ENCODE measurements at places on chromosomes 2 and 18. TPM values are rescaled to one million over a fixed set of nuclear protein-coding genes. Genes with fewer than 3 reads are reported as not detected.

The NAB1 gene
- 19.8 TPM for total RNA-seq

The FAP gene
- total RNA-seq = 2.3 TPM

The MGAT4A gene
- 40.5 TPM for total RNA-seq

The MALL gene
- total RNA-seq = 10.4 TPM

The PTPRN gene
- 19.8 TPM for total RNA-seq

The CCNYL1 gene
- 14.8 TPM for total RNA-seq

The COL4A3 gene
- total RNA-seq = 16.5 TPM

The TTR gene
- 145 TPM for total RNA-seq

GRCh38 chr18:75491361-75491760 is 63.9 kb upstream of the SMIM21 start:
- no peak for DNase-seq

DNA sequence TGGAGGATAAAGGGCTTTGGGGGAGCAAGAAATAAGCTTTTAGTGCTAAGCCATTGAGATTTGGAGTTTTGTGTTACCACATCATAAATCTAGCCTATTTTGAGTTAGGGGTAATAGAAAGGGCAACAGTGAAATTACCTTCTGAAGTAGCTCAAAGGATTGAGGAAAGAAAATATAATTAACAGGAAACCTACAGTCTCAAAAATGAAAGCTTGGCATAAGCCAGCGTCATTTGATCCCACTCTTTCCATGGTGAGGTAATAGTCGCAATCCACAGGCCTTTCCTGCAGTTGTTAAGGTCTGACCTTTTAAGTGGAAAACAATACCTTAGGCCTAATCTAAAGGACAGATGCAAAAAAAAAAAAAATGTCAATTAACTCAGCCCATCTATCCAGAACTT is 182.7 kb downstream of the UXS1 start:
- no peak for DNase-seq

GRCh38 chr18:59715966-59716369 is 18.7 kb upstream of the CCBE1 start:
- DNase-seq = no peak

DNA sequence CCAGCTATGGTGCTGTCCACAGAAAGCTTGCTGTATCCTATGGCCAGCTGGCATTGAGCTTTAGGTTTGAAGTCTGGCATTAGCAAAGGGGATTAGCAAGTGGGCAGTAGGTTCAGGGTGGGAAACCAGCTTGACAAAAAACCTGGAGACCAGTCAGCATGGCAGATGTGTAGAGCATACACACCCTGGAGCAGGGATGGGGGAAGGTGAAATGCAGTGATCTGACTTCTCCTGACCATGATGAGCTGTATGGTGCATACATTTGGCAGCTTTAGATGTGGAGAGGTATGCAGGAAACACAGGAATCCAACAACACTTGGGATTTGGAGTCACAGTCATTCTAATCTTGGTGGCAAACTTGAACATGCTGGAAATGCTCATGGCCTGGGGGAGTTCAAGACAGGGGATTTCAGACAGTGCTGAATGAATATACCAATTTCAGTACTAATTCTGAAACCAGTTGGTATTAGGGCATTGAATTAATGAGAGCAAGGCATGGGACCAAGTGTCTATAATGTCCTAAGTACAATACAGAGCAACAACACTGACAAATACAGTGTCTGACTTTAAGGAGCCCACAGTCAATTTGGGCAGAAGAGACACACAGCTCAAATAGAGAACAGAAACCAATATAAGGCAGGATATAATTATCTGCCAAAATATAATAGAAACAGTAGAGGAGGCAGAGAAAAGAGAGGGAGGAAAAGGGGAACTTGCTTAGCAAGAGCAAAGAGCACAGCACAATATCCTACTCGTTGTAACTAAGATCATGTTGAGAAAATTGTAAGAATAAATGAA is 11.8 kb downstream of the ARHGAP15 start:
- DNase-seq = no peak

DNA sequence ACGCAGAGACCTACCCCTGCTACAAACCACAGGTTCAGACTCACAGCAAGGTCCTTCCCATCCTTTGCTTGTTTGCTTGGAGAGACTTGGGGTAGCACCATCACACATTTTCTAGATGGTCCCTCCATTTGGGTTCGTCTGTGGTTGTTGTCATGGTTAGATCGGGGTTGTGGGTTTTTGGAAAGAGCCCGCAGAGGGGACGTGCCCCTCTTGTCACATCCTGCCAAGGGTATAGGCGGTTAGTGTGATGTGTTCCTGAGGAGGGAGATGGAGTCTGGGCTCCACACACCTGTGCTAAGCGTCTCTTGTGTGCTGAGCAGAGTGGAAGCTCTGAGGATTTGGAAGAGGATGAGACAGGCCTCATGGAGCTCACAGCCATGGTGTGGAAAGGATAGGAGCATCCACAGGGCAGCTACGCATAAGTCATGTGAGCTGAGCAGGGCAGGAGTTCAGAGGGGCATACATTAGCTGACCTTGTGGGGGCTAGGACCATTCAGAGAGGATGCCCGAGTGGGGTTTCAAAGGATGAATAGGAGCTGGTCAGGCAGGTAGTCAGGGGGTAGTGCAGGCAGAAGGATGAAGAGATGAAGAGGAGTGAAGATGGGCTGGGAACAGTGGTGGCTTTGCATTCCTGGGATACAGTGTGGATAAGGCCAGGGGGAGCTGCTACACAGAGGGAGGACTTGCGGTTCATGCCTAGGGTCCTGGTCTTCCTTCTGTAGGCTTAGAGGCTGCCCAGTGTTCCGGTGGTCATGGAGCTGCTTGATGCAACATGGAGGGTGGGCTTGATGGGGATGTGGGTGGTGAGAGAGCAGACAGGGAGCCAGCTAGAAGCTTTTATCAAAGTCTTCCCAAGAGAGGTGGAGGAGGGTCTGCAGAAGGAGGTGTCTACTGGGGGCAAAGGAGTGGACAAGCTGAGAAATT is 62.9 kb downstream of the ACKR3 start:
- no peak for DNase-seq

GRCh38 chr18:76882146-76882545 is 59.8 kb downstream of the ZNF236 start:
- DNase-seq = no peak

DNA sequence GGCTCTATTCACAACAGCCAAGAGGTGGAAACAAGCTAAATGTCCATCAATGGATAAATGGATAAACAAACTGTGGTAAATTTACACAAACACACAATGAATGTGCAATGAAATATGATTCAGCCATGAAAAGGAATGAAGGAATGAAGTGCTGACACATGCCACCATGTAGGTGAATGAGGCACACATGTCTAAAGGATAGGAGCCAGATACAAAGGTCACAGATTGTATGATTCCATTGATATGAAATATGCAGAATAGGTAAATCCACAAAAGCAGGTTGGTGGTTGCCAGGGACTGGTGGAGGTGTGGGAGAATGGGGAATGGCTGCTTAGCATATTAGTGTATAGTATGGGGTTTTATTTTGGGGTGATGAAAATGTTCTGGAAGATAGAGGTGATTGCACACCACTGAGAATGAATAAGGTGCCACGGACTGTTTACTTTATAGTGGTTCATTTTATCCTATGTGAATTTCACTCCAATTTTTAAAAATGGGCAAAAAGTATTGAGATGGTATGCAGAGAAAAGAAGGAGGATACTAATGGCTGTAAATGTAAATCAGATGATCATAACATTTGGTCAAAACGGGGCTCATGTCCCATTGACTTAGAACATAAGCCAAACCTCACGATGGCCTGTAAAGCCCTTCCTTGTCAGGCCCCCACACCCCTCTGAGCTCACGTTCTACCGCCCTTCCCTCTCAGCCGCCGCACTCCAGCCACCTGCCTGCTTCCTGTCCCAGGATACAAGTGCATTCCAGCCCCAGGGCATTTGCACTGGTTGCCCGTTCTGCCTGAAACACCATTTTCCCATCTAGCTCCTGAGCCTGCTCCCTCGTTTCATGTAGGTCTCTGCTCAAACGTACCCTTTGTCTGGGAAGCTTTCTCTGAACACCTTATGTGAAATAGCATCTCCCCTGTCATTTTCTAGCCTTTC is 165.5 kb downstream of the DDX1 start:
- DNase-seq = no peak

- DNase-seq = no peak
These were observed 9.0 kb downstream of the EPB41L3 start for GRCh38 chr18:5534845-5535244.

GRCh38 chr2:20065885-20066602 is 14.6 kb upstream of the LAPTM4A start:
- peak; percentile 54 for DNase-seq

GRCh38 chr2:105919191-105919811 is 174.6 kb downstream of the NCK2 start:
- peak; percentile 76 for DNase-seq

DNA sequence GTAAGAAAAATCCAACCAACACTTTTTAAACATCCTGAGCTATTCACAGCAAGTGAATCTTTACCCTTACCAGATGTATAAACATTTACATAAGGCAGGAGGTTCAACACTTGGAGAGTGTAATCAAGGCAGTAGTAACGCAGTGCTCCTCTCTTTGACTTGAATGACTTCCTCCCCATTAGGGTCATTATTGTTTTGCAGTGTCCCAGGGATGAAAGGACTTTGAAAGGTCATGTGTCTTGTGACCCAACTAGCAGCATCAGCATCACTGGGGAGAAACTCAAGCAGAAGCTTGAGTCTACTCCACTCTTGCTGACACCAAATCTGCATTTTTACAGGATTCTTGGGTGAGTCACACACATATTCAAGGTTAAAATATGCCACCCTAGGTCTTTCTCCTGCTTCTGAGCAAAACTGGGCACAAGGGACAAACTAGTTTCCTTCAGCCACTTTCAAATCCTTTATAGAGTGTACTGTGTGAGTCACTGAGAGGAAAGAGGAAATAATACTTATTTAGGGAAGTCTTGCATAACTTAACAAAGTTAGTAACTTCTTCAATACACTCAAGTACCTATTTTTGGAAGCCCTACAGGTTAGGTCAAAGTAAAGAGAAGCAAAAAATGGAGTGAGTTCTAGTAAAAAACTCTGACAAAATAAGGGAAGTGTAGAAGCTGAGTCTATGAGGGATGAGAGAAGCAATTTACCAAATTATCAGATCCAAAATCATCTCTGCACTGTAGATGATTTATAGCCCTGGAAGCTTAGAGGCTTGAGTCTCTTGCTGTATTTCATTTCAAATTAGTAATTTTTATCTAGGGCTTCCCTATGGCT is 51.0 kb upstream of the EML4 start:
- peak; percentile 44 for DNase-seq

GRCh38 chr18:54357082-54357659 is 487 bp downstream of the STARD6 start:
- DNase-seq = no peak

GRCh38 chr2:203394519-203395227 is 66.5 kb downstream of the ABI2 start:
- no peak for DNase-seq

- DNase-seq = no peak
These were observed 36.6 kb downstream of the TTC32 start for GRCh38 chr2:19865151-19865550.

GRCh38 chr2:235779444-235779896 is 285.6 kb downstream of the AGAP1 start:
- DNase-seq = peak; percentile 78

DNA sequence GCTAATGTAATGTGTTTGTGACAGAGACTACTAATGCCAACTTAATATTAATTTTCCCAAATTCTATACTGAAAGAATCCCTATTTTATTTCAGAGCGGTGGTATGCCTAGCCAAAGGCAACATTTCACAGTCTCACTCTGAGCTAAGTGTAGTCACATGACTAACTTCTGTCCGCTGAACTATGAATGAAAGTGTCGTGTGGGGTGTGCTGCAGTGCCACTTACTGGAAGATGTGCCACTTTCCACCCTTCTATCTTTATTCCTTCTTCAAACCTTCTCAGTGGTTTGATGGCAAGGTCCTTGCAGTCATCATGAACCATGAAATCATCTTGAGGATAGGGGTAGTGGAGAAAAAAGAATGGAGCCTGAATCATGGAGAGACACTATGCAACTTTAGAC is 47.3 kb upstream of the C1D start:
- DNase-seq = no peak

GRCh38 chr2:32678825-32679224 is 51.0 kb downstream of the TTC27 start:
- DNase-seq = no peak

DNA sequence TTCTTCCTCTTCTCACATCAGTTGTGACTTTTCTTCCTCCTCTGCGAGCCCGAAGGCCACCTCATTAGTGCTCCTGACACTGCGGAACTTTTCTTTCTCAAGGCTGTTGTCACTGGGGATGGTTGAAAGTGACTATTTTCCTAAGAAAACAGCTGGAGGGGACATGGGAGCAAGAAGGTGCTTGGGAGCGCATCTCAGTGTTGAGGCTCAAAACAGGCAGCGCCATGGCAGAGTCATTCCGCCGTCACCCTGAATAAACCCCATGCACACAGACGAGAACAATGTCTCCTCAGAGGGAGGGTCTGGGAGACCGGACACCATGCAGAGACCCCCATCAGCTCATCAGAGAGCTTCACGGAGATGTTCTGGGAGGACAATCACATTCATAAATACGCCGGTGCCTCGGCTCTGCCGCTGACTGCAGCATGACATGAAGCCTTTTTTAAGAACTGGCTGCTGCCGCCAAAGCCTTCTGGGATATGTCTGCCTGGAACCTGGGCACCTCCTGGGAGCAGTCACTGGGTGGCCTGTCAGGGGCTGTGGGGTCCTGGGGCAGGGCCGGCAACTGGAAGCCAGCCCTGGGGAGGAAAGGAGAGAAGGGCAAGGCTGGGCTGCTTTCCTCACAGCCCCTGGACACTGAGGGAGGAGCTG is 19.2 kb downstream of the ATOH8 start:
- no peak for DNase-seq

DNA sequence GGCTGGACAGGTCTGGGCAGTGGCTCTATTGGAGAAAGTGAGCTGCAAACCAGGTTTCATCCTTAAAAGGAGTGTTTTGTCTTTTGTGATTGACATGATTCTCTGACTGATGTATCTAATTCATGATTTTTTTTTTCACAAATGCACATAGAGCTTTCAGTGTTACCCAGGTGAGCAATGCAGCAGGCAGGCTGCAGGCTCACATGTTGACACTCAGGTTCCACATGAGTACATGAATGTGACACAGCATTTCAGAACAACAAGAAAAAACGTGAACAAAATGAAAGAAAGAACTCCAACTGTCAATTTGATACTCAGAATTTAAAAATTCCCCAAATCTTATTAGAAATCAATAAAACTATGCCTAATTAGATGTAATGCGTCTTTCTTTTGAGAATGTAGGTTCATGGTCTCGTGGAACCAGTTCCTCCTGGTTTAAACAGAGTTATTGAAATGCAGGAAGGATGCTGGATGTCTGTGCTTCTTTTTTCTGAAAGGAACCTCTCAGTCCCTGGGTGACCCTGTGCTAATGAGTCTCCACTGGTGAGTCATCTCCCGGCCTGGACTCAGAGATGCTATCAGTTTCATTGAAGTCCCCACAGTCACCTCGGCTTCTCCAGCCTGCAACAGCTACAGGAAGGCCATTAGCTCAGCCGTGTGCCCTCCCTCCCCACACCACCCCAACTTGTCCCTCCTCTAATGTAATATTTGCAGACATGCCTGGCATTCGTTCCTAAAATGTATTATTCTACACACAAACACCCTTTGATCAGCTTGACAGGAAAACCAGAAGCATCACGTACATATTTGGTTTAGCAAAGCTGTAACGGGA is 430.4 kb downstream of the LPIN1 start:
- peak; percentile 39 for DNase-seq
